HuH-7.5 (cell line): ENCODE measurements at places on chromosomes 2 and 18.
A peak's percentile ranks its signal among the peaks of the same experiment; 100 is the strongest.

DNA sequence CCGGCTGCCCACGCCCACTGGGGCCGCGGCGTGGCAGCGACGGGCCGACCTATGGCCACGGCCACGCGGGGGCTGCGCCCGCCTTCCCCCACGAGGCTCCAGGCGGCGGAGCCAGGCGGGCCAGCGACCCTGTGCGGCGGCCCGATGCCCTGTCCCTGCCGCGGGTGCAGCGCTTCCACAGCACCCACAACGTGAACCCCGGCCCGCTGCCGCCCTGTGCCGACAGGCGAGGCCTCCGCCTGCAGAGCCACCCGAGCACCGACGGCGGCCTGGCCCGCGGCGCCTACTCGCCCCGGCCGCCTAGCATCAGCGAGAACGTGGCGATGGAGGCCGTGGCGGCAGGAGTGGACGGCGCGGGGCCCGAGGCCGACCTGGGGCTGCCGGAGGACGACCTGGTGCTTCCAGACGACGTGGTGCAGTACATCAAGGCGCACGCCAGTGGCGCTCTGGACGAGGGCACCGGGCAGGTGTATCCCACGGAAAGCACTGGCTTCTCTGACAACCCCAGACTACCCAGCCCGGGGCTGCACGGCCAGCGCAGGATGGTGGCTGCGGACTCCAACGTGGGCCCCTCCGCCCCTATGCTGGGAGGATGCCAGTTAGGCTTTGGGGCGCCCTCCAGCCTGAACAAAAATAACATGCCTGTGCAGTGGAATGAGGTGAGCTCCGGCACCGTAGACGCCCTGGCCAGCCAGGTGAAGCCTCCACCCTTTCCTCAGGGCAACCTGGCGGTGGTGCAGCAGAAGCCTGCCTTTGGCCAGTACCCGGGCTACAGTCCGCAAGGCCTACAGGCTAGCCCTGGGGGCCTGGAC lies 253.2 kb downstream of the GLI2 start:
- DNase-seq = no peak

- DNase-seq = no peak
These were observed 10.4 kb upstream of the UBE2E3 start for GRCh38 chr2:180970016-180970415.

GRCh38 chr2:180006231-180006630 lies 866 bp downstream of the CWC22 start:
- DNase-seq = no peak

GRCh38 chr2:231411831-231412617 lies 16.5 kb downstream of the B3GNT7 start:
- peak; percentile 23 for DNase-seq

GRCh38 chr2:39545957-39546356 lies 108.9 kb upstream of the MAP4K3 start:
- no peak for DNase-seq

GRCh38 chr2:73931531-73932500 lies 5.1 kb downstream of the DGUOK start:
- no peak for DNase-seq

DNA sequence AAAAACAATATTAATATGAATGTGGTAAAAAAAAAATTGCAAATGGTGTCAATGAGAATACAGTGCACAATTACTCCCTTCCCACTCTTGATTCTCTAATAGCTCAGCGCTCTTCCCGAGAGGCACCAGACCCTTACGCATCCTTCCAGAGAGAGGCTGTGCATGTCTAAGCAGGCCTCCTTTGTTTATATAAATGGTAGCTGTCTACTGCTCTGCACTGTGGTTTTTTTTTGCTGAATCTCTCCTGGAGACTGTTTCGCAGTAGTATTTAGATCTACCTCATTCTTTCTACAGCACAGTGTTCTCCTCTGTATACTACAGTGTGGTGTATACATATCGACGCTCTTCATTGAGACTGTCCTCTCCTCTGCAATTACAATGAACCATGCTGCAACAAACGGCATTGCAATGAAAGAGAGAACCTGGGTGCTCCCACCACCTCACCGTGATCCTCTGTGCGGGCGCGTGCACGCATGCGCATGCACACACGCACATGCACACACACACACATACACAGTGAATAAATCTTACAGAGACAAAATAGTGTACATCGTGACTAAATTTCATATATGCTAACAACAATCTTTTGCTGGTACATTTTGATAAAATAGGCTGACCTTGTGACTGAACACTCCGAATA lies 19.4 kb downstream of the SEPTIN10 start:
- no peak for DNase-seq

- DNase-seq = peak; percentile 19
These were observed 49.2 kb downstream of the CYB5A start for GRCh38 chr18:74242438-74243096.

DNA sequence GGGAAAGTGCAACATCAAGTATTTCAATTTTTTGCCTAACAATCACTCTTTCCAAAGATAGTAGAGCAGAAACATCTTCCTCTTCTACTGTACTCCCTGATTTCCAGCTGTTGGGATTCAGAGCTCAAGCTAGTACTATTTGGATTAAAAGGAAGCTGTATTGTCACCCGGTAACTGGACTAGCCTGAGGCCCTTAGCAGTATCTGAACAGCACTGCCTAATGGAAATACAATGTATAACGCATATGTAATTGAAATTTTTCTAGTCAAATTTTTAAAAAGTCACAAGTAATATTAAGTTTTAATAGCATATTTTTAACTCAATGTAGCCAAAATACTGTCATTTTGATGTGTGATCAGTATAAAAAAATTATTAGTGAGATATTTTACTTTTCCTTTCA lies 86.2 kb downstream of the COX7A2L start:
- no peak for DNase-seq

GRCh38 chr2:12641441-12641840 lies 75.3 kb upstream of the TRIB2 start:
- DNase-seq = no peak

DNA sequence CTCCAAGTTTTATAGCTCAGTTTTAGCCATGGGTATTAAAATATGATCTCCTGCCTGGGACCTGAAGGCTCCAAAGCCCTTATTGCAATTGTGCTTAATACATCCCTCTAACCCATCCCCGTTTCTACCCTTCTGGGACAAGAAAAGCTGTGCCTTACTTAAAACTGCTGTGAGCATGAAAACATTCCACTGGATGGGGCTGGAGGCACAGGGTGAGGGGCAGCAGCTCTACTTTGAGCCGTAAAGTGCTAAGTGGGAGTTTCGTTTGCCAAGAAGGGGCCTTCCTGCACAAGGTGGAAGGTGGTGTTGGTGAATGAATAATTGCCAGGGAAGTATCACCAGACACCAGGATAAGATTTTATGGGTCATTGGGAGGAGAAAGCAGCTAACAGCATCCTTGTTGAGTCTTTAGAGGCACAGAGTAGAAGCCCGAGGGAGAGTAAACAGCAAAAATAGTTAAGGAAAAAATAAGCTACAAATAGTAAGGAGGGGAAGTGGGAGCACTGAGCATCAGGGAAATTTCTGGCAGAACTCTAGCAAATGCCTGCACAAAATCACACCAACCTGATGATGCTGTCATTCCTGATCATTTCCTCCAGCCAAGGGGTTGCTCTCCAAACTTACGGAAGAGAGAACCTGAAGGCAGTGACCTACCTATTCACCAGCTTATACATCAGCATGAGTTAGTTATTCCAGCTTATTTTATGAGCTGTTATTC lies 218.4 kb downstream of the MREG start:
- DNase-seq = no peak

GRCh38 chr2:64586883-64587481 lies 62.9 kb downstream of the AFTPH start:
- peak; percentile 20 for DNase-seq

- no peak for DNase-seq
These were observed 30.7 kb downstream of the PKP4 start for GRCh38 chr2:158487419-158487818.

DNA sequence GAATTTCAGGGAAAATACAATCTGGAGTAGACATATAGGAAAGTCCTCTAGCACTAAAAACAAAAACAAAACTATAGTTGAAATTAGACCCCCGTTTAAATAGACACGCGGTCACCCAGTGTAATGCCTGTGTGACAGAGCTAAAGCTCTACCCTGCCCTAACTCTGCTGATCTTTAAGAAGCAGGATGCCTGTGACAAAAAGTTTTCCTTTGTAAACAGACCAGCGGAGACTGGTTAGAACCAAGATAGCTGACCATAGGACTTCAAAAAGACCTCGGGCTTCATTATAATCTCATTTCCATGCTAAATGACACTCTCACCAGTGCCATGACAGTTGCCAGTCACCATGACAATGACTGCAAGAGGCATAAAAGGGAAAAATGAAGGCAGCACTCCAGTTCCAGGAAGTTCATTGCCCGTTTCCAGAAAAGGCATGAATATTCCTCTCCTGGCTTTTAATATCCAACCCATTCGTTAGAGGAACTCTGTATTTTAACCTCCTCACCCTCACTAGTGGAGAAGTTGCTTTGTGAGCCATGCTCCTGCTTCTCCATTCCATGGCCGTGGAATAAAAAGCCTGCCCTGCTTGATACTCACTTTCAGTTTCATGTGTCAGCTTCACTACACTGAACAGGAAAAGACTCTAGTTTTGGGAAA lies 157.2 kb upstream of the COPS8 start:
- DNase-seq = no peak

- no peak for DNase-seq
These were observed 141.1 kb downstream of the EIPR1 start for GRCh38 chr2:3236300-3237045.

DNA sequence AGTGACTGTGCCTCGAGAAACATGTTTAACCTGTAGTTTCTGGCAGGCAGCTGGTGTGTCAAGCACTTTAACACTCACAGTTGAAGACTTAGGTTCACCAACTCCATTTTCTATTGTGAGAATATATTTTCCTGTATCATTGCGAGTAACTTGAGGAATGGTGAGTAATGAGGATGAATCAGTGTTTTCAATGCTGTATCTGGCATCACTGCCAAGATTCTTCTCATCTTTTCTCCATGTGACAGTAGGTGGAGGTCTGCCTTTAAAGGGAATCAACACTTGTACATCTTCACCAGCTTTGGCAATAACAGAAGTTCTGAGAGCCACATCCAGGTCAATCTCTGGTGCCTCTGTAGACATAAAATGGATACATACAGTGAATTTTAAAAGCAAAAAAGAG lies 72.8 kb downstream of the PLEKHA3 start:
- DNase-seq = no peak

DNA sequence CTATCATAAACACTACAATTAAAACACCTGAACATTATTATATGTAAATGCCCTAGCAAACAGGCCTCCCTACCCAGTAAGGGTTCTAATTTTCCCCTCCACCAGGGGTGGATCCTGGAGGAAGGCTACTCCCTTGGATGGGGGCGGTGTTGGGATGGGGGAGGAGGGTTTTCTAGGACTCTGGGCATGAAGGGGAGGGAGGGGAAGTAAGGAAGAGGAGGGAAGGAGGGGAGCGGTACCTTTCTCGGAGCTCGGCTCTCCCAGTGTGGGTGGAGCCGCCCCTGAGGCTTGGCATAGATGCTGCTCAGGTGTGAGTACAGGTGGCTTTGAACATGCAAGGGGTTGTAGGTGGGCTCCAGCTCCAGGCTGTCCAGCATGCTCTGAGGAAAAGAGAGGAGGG lies 5.4 kb downstream of the DOK1 start:
- no peak for DNase-seq

DNA sequence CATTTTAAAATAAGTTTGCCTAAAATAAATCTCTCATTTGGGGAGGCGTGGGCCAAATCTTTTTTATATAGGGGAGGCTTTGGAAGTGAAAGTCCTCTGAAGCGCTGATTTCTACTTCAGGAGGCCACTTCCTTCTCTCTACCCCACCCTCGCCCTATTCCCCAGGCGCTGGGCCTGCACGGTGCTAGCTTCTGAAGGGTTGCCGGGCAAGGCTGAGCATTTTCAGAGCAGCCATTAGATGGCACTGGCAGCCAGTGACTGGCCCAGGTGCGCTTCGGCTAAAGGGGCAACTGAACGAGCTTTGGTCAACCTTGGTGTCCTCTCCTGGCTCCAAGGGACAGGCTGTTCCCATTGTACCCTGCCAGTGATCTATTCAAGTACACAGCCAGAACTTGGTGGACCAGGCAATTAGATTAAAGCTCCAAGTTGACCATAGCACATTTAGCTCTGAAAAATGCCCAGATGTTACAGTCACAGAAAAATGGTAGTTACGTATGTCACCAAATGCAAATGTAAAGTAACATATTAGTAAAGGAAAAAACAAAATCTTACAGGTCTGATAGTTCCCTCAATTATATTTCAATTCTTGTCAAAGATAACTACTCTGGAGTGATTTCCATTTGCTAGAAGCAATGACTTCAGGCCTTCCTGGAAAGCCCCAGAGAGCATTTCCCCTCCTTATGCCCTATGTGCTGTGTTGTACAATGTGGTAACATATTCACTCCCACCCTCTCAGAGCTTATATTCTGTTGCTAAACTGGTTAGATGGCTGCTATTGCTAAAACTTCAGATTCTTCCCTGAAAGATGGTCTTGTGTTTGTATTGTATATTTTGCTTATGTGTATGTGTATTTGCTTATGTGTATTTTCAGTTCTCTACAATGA lies 2.1 kb downstream of the POMC start:
- peak; percentile 55 for DNase-seq

- no peak for DNase-seq
These were observed 21.6 kb downstream of the SNORC start for GRCh38 chr2:232891621-232892071.

- DNase-seq = peak; percentile 51
These were observed 21.9 kb downstream of the MRPL35 start for GRCh38 chr2:86221066-86221684.

DNA sequence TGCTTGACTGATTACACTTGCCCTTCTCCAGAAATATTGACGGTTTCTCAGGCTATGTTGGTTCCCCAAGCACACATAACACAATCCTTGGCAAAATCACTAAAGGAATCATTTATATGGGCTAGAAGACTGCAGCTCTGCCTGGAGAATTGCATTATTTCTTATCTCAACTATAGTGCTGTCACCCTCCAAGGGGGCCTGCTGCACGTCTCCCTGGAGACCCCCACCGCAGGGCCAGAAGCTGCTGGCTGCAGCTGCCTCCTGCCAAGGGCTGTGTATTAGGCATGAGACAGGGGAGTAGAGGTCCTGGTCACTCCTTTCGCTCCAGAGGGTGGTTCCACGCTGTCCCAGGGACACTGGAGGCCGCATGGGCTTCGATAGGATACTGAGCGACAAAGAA lies 76.6 kb downstream of the LRRC30 start:
- DNase-seq = no peak

DNA sequence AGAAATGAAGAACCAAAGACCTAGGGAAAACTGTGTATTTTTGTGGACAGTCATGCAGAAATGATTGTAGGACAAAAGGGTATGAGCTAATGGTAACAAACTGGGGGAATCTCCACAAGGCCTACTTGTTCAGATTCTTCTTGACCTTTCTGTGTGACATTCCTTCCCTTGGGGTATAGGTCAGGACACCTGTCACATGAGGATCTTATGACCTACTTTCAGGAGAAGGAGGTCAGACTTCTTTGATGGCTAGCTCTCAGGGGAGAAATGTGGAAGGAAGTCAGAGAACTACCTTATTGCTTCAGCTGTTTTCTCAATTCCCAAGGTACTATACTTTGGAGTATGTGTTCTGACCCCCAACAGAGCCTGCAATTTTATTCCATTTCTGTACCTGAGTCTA lies 40.7 kb upstream of the TANK start:
- DNase-seq = no peak
